ENCODE measurements at places on chromosomes 1 and 21.

GRCh38 chr1:27787895-27788294 is 14.9 kb downstream of the STX12 start:
- DNase-seq = peak; percentile 14

- peak; percentile 48 for DNase-seq
Observed at GRCh38 chr1:243233908-243234307, 21.2 kb downstream of the CEP170 start.

GRCh38 chr1:31583995-31584868 is 7.9 kb downstream of the TINAGL1 start:
- peak; percentile 73 for DNase-seq

- DNase-seq = no peak
Observed at GRCh38 chr1:100735244-100735643, 15.7 kb downstream of the VCAM1 start.

DNA sequence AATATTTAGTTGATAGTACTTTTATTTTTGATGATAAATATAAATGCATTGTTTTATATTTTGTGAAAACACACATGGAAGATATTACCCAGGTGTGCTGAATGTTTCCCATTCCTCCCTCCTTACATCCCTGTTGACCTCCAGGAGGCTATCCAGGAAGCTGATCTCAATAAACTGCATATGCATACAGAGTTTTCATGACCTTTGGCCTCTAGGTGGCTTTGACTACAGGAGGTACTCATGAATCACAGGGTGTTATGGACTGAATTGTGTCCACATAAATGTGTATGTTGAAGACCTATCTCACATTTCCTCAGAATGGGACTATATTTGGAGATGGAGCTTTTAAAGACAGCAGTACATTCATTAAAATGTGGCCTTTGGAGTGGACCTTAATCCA is 914.9 kb upstream of the NCAM2 start:
- no peak for DNase-seq

- DNase-seq = no peak
Observed at GRCh38 chr1:92743221-92743620, 41.7 kb downstream of the EVI5 start.

DNA sequence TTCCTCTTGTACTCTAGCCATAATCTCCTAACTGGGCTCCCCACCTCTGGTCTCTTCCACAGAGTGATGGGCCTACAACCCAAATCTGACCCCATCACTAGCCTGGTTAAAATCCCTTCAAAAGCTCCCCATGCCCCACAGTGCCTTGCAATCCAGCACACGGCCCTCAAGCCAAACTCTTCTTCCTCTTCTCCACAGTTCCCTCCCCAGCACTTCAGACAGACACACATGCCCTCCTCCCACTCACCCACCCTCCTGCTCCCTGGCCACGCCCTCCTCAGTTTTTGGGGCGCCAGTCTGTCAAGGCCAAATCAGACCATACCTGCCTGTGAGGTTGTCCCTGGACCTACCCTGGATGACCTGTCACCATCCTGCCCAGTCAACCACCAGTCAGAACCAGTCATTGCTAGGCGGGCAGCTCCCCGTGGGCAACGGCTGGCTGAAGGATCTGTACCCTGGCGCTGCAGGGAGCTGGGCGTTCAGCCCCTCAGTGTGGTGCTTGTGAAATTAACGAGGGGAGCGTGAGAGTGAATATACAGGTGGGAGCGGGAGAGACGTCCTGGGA is 753 bp downstream of the C1orf210 start:
- no peak for DNase-seq

- DNase-seq = peak; percentile 8
Observed at GRCh38 chr1:16720351-16721223, 19.7 kb upstream of the RNU1-4 start.

DNA sequence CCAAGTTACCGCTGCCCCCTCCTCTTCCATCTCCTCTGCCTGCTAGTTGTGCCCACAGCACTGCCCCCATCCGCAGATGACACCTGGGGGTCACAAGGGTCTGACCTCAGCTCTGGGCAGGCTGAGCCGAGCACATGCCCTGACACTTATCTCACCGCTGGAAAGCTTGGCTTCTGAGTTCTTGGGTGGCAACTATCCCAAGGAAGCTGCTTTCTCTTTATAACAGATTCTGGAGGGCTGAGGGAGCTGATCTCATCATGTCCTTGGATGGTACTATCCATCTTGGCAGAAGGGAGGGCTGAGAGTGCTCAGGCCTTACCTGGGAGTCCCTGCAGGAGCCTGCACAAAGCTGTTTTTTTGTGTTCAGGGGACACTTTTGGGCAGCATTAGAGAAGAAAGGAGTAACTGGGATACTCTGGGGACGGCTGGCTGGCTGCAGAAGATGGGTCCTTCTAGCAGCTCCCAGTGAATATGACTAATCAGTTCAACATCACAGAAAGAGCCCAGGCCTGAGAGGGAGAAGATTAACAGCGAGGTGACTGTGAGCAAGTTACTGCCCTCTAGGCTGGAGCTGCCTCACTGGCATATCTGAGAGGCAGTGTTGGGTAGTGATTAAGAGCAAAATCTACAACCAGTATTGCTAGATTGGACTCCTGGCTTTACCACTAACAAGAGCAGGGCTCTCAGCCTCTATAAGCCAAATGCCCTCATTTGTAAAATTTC is 71.6 kb downstream of the PLXNA2 start:
- DNase-seq = peak; percentile 65

GRCh38 chr1:29669912-29670311 is 433.6 kb downstream of the PTPRU start:
- no peak for DNase-seq

- peak; percentile 96 for DNase-seq
Observed at GRCh38 chr21:35375115-35375514, 326.0 kb upstream of the RUNX1 start.

DNA sequence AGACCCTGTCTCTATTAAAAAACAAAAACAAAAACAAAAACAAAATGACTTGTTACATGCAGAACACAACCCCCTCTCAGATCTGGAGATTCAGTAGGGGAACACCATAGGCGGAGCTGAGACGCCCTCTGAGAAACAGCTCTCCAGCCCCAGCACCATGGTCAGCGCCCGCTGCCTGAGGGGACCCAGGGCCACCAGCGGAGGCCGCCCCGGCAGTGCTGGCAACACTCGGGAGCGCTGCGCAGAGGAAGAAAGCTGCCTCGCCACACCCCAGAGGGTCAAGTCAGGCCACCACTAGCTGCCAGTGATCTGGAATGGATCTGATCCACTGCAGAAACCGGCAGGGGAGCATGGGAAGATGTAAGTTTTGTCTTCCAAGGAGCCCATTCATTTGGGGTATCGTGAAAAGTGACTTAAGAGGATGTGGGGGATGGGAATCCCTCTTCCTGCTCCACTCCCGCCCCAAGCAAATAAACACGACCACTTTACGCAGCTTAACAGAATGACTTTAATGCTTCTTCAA is 3.1 kb downstream of the ACTA1 start:
- DNase-seq = peak; percentile 48

DNA sequence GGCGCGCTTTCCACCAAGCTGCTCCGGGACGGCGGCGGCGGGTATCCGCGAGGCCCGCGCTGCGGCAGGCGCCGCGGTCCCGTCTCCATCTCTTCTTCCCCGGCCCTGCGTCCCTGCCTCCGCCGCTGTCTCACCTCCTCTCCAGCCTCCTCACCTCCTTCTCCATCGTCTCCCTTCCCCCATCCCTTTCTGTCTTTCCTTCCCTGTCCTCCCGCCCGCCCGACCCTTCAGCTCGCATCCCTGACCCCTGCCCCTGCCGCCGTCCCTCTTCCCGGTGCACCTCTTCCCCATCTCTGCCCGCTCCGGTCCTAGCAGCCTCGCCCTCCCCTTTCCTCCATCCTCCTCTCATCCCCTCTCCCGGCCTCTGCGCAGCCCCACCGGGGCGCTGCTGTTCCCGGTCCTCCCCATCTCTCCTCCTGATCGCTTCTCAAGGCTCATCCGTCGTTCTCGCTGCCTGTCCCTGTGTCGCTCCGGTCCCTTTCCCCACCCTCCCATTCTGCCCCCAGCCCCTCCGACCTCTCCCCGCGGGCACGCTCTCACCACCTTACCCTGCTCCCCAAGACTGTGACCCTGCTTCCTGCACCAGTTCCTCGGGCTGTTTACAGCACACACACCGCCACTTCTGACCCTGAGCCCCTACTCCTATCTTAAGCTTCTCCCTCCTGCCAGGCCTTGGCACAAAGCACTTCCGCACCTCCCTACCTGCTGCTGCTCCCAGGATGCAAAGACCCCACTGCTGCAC is 760 bp upstream of the NPHP4 start:
- DNase-seq = peak; percentile 32

DNA sequence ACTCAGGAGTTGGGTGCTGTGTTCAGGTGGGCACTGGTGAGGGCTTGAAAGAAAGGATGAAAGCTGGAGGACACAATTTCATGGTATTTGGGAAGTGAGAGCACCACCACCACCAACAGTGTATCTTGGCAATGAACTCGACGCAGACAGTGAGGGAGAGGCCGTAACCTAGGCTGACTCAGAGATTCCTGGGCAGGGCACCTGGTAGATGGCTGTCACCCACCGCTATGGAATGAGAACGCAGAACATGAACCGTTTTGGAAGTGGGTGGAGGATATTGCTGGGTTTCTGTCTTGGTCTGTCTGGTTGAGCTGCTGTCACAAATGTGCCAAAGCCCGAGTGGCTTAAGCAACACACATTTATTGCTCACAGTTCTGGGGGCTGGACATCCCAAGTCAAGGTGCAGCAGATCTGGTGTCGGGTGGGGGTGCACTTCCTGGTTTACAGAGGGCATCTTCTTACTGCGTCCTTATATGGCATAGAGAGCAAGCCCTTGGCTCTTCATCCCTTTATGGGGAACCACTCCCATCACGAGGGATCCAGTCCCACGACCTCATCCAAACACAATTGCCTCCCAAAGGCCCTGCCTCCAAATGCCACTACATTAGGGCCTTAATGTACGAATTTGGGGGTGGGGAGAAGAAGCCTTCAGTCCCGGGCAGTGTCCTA is 246.3 kb downstream of the SIPA1L2 start:
- no peak for DNase-seq

DNA sequence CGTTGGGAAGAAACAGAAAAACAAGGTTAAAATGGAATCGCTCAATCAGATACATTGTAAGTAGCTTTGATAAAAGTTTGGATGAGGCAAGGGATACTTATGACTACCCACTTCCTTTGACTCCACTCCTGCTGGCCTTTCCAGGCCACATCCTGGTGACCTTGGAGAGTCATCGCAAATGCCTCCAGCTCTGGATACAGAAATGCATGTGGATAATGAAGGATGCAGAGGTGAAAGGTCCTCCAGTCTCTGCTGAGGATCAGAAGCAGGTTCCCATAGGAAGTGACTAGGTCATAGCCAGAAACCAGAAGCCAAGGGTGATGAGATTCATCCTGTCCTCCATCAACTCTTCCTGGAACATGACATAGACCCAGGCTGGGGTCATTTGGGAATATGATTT is 6.2 kb upstream of the CAMK1G start:
- peak; percentile 84 for DNase-seq

- DNase-seq = no peak
Observed at GRCh38 chr1:244161236-244161510, 110.1 kb downstream of the ZBTB18 start.

DNA sequence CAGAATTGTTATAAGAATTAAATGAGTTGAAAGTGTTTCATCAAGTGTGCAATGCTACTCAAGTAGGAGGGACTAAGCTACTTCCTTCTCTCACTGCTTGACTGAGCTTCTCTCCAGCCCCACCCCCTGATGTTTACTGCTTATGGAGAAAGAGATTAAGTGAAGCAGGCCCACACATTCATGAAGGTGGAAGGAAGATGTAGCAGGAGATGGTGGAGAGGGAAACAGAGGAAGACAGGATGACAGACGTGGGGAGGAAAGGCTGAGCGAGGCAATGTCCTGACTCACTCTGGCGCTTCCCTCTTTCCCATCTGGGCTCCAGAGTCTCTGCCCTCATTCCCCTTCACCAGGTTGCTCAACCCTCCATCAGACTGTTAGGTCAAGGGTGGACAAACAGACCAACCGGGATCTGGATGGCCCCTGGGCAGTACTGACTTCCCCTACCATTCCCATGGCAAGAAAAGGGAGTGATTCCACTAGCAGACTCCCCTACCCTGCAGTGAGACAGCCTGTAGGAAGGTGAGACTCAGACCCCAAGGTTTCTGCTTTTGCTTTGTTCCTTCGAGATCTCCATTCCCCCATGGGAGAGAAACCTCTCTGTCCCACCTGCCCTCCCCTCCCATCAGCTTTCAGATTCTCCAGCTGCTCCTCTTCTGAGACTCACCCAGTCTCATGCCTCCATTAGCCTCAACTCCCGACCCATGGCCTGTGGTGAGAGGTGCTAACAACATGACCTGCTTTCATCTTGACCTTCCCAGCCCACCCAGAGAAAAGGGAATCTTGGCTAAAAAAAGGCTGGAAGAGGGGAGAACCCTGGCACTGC is 3.1 kb upstream of the ARHGEF2 start:
- peak; percentile 94 for DNase-seq

DNA sequence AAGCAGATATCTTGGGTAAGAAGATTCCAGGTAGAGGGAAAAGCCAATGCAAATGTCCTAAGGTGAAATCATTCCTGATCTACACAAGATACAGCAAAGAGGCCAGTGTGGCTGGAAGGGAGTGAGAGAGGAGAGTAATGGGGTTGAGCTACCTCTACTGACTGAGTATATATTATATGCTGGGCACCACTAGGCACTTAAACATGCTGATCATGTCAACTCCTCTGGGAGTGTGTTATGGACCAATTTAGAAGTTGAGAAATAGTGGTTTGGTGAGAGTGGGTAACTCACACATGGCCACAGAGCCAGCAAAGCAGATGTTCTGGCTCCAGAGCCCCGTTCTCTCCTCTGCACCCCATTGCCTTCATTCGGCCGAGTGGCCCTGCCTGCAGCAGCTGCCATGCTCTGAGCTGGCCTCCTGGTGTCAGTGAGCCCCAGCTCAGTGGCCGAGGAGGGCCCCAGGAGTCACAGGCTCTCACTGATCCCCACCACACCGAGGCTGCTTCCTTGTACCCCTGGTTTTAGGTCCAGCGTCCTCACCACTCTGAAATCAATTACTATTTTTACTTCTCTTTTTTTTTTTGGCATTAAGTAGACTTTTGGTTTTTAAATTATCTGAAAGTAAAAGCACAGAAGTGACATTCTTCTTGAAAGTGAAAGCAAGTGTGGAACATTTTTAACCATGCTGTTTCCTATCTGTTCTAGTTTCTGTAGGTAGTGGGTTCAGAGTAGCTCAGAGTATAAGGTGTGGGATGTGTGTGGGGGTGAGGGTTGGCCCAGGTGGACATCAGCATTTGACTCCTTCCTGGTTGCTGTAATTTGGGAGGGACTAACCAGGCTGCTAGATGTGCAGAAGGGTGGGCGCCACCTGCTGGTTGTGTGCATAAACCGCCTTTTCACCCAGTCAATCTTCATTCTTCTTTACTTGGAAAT is 45.8 kb upstream of the CRNN start:
- peak; percentile 74 for DNase-seq

Data from EL (cell line).